Heart left ventricle (tissue), 16 donors: ENCODE measurements at places on chromosomes 6 and 20. TPM values are rescaled to one million over a fixed set of nuclear protein-coding genes. Genes with fewer than 3 reads are reported as not detected.

DNA sequence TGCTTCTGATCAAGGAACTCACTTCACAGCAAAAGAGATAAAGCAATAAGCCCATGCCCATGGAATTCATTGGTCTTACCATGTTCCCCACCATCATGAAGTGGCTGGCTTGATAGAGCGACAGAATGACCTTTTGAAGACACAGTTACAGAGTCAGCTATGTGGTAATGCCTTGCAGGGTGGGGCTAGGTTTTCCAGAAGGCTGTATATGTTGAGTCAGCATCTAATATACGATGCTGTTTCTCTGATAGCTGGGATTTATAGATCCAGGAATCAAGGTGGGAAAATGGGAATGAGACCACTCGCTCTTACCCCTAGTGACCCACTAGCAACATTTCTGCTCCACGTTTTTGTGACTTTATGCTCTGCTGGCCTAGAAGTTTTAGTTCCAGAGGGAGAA is 220.7 kb upstream of the RSPO3 start:
- H3K4me3 ChIP-seq = no peak overlapping the region
- H3K27me3 ChIP-seq = no peaks in the 10 kb centered on the region
- DNase-seq = no peak
- H3K36me3 ChIP-seq = no peaks in the 10 kb centered on the region
- H3K27ac ChIP-seq = no peak overlapping the region
- H3K4me1 ChIP-seq = no peaks in the 10 kb centered on the region

DNA sequence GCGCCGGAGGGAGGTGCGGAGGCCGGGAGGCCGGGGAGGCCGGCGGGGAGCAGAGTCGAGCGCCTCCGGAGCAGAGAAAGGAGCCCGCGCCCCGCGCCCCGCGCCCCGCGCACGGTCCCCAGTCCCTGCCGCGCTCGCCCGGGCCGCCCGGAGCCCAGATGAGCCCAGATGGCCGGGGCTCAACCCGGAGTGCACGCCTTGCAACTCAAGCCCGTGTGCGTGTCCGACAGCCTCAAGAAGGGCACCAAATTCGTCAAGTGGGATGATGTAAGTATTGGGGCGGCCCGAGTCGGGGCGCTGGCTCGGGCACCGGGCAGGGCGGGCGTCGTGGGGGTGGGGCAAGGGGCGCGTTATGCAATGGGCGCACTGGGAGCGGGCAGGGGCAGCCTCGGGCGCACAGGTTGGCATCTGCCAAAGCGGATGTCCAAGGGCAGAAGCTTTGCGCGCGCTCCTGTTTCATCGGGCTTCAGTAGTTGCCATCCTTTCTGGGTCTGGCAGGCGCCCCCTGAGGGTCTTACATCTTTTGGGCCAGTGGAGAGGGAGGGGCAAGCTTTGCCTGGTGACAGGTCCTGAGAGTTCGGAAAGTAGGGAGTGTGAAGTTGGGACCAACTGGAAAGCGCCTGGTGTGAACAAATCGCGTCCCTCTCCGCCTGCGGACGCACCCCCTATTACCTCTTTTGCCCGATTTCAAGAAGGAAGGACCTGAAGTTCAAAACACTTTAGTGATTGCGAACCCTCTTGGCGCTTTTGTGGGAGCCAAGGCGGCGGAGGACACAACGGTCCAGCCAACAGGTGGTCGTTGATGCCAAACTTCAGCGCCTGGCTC is 631 bp downstream of the PLCB1 start:
- DNase-seq = peak; percentile 36
- H3K27me3 ChIP-seq = peaks cover 4% of the 10 kb centered on the region
- H3K4me3 ChIP-seq = peak overlapping the region; percentile 78
- H3K4me1 ChIP-seq = no peaks in the 10 kb centered on the region

DNA sequence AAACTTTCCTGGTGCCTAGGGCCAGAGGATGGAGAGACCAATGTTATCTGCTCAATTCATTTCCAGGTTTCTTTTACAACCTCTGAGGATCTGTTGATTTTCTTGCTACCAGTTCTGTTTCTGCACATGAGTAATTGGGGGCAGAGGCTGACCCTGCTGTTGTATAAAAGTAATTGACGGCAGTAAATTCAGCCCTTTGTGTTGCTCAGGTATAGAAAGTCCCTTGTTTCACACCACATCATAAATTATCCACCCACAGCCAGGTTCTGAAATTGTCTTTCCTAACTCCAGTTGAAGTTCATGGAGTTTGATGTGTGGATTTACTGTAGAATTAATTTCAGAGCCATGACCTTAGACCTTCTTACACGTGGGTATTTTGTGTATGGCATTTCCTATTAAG is 107.4 kb upstream of the GRIK2 start:
- no peaks in the 10 kb centered on the region for H3K27me3 ChIP-seq
- H3K36me3 ChIP-seq = no peaks in the 10 kb centered on the region
- no peak overlapping the region for H3K27ac ChIP-seq
- H3K4me1 ChIP-seq = no peaks in the 10 kb centered on the region
- no peak for DNase-seq

The HDAC2 gene
- 48.6 TPM for total RNA-seq
